ENCODE measurements at places on chromosomes 4 and X.

DNA sequence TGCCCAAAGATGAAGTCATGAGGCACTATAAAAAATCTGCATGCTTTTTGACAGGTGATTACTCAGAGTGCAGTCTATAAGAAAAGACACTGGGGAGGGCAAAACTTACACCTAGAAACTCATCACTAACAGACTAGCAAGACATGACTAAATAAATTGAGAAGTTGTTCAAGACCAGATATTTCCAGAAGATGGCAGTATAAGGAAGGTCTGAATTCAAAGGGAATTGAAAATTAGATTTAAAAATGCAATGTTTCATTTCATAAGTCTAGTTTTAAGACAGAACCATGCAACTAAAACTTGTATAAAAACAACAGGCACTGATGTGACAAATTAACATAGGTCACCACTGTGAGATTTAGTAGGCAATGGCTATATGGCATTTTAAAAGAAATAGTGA lies 232.5 kb upstream of the POF1B start:
- no peak for DNase-seq

DNA sequence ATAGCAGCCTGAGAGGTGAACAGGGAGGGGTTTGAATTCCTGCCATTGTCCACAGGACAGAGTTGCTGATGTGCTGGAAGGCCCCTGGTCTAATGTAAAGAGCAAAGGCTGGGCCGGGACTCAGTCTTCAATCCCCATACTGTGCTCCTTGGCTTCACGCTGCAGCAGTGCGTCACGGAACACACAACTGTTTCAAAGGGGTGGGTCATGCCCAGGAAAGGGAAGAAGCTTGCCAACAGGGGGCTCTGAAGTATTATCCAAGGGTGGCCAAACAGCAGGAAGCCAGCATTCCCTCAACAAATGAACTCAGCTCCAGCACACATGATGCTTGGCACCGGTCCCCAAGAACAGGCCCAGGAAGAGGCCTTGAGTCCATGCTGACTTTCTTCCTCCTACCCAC lies 122.5 kb downstream of the NFKB1 start:
- peak; percentile 59 for DNase-seq

DNA sequence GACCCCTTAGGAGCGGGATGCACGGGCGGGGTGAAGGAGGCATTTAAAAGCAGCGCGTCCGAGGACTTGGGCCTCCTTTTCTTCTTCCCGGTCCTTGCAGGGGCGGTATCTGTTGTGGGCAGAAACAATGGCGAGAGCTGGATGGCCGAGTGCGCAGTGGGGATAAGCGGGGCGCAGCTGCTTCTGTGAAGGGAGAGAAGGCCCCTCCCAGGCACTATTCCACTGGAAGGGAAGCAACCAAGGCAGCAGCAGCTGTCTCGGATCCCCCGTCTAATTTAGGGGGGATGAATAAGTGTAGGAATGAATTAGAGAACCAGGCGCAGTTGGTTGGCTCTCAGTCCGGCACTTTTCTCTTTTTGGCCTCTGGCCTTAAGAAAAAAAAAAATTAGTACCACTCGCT lies 995 bp downstream of the SMARCA5 start:
- DNase-seq = peak; percentile 5

DNA sequence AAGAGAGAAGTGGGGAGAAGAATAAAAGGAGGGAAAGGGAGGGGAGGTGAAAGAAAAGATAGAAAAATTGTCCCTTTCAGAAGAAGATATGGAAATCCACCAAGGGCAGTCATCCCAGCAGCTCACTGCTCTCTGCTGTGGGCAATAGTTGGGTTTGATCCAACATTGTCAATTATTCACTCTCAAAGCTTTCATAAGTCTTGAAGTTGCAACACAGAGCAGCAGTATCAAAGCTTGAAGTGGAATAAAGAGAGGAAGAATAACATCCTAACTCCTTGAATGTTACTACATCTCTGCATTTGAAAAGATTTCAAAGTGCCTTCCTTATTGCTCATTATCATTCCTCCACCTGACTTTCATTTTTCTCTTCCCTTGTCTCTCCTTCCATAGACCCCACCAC lies 62.3 kb upstream of the HHIP start:
- no peak for DNase-seq

- DNase-seq = no peak
Measured at GRCh38 chr4:161704653-161705052, 459.1 kb downstream of the FSTL5 start.

DNA sequence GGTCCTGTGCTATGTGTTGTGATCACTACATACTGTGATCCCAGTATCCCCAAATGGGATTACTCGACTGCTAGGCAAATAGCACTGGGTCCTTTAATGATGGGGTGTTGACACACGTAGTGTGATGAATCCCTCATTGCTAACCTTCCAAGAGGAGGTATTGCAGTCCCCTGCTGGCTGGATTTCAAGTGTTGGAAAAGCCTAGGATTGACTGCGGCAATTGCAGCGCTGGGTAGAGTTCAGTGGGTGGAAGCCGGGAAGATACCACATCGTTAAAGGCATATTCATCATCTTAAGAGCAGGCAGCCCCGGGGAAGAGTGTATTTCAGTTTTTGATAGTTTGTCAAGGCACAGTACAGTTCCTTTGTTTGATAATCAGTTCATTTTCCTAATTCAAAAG lies 159.9 kb downstream of the TRIML1 start:
- DNase-seq = peak; percentile 8

- DNase-seq = no peak
Measured at GRCh38 chr4:86118711-86119110, 241.1 kb downstream of the MAPK10 start.

DNA sequence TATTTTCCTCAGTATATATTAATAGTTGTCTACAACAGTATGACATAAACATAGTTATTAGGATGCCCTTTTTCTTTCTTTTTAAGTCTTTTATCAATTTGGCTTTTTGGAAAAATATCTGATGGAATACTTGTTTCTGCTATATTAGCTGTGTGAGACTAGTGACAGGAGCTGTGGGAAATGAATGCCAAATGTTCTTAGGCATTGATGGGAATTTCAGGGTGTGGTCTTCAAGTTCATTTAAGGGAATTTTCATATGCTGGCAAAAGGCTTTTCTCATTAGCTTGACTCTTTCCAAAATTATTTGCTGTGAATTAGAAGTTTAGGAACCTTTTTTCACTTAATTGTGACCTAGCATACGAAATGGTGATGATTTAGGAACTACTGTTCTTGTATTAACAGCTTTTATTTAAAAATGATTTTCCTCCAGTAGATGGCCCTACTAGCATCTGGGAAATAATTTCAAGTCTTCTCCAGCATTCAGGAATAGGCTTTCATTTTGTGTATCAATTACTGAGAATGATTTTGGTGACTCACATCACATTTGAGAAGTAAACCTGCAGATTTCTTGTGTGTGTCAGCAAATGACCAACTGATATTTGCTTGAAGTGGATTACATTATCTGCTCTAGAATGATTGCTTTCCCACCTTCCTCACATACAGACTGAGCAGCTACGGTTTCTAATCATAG lies 70.9 kb downstream of the HTT start:
- DNase-seq = no peak

- DNase-seq = no peak
Measured at GRCh38 chr4:53629296-53629695, 38.0 kb upstream of the LNX1 start.

DNA sequence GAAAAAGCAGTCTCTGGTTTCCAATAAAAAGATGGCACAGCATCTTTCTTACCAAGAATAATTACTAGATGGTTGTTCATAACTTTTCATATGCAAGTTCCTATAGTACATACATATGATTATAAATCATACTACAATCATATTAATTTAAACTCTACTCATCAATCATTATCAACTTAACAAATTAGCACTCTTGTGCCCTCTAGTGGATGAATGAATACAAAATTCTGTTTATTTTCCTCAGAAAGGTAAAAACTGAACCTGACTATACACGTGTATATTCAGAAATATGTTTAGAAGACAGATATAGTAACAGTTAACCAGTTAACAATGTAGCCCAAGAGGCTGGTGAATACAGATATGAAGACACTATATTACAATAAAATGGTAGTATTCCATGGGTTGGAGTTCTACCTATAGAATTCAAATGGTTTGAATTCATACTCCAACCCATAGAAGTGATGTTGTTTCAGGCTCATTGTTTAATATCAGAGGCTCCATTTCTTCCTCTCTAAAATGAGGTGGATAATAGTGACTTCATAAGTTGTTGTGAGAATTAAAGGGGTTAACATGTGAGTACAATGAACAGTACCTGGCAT lies 100.0 kb downstream of the ADAMTS3 start:
- no peak for DNase-seq

DNA sequence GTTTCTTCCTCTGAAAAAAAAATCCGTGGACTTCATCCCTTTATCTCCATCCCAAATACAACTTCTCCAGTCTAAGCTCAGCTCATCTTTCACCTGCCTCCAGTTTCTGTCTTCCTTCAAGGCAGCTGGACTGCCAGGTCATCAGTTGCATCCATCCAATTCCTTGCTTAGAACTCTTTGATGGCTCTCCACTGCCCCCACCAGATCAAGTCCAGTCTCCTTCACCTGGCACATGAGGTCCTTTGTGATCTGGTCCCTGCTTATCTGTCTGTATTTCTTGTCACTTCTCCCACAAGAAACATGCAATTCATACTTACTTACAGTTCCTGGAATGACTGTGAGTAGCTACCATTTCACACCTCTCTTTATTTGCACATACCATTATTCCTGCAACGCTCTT lies 33.8 kb downstream of the OTUD6A start:
- no peak for DNase-seq

- DNase-seq = no peak
Measured at GRCh38 chr4:28350485-28350884, 1489.8 kb downstream of the STIM2 start.

DNA sequence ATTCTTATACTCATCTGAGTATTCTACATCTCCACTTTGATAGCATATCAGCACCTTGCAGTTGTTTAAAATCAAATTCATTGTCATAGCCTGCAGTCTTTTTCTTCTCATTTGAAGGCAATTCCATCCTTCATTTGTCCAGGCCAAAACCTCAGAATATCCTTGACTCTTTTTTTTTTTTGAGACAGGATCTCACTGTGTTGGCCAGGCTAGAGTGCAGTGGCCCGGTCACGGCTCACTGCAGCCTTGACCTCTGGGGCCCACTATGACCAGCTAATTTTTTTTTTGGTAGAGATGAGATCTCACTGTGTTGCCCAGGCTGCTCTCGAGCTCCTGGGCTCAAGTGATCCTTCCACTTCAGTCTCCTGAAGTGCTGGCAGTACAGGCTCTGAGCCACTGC lies 2.6 kb downstream of the MRPL1 start:
- no peak for DNase-seq

- DNase-seq = no peak
Measured at GRCh38 chr4:117068120-117068519, 17.3 kb downstream of the TRAM1L1 start.

DNA sequence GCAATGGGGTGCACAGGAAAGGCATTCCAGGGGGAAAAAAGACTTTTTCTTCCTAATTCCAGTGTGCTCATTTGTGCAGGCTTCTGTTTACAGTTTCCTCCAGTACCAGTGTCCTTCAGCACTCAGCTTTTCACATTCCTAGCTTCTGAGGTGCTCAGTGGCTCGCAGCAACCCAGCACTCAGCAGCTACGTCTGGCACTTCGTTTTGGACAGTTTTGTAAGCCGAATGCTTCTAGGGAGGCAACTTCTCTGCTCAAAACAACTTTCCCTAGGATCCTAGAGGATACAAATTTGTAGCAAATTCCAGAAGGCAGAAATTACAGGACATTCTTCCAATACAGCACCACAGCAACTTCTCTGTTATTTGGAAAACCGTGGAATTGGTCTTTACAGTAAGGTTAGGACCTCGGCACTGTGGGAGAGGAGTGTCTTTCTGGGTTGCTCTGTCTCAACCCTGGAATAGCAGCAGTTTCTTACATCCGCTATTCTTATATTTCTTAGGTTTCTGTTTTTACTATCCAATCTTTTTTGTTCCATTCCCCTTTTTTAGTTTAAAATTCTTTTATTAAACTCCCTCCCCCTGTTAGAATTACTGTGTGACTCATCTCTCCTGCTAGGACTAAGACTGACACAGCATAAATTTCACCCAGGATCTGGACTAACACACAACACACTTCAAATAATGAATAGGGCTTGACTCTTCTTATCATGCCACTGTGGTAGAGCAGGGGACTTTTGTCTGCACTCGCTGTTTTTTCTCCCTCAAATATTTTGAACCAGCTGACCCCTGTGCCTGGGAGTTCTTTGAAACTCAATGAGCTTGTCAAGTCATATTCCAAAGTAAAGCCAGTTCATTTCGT lies 1314.7 kb downstream of the FSTL5 start:
- DNase-seq = no peak

DNA sequence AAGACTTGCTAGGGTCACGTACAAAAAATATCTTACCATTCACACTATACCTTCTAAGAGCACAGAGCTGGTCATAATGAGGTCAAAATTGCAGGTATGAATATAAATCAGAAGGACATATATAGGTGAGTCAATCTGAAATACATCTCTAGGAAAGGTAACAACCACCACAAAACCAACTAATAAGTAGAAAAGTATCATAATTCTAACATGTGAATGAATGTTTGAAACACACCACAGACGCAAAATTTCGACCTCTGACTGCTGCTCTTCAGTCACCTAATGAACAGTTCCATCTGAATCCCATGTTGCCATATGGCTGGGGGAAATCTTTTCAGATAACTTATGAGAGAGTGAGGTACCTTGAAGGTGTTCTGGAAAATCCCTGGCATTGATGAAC lies 22.1 kb downstream of the STAP1 start:
- no peak for DNase-seq

DNA sequence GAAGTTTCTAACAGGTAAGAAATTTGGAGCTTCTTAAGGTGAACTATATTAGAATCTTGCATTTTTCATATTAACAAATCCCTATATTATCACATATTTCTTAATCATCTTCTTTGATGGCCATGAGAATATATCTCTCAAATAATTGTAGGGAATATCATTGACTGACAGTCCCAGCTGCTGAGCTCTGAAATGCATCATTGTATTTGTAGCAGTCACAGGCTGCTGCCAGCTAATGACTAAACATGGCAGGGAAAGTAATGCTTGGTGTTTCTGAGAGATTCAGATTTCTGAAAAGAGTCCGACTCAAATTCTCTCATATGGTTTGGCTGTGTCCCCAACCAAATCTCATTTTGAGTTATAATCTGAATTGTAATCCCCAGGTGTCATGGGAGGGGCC lies 171.9 kb downstream of the TRAM1L1 start:
- DNase-seq = no peak

DNA sequence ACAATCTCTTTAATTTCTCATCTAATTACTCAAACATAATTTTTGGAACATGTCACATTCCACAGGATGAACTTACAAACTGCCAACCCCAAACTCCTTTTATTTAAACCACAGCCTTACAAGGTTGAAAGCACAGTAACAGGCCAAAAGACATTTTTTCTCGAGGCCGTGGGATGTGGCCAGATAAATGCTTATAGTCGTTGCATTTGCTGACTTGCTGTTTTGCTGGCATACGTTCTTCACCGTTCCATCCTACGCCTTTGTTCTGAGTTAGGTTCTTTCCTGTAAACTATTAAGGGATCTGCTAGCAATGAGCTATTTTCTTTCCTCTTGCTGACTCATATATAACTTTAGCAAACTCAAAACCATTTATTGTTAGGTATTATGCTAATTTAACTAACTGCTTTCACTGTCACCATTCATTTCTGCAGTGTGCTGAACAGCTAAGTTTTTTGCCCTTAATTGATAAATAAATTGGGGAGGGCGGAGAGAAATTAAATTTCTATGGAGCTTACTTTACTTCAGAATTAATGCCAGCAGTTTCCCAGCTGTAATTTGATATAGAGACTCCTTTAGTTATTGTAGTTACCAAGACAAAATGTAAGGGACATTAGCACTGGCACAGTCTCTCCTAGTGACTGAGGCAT lies 135.1 kb upstream of the PACRGL start:
- no peak for DNase-seq

All from NCI-H1092 (cell line).